ENCODE measurements at places on chromosomes 5 and 9.

DNA sequence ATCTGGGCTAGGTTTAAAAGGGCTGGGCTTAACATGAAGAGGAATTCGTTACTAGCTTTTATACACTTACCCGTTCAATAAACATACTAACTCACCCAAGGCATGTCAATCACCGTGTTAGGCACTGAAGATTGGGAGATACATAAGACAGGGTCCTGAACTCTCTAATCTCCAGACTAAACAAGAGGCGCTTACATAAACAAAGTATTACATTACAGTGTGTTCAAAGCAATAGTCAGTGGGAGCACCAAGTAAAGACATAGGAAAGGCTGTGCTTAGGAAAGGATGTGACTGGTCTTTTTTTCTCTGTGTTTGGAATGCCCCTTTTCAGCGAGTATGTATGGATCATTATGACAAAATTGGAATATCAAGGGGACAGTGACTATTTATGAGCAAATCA is 203.6 kb upstream of the ADRA1B start:
- no peak for DNase-seq

DNA sequence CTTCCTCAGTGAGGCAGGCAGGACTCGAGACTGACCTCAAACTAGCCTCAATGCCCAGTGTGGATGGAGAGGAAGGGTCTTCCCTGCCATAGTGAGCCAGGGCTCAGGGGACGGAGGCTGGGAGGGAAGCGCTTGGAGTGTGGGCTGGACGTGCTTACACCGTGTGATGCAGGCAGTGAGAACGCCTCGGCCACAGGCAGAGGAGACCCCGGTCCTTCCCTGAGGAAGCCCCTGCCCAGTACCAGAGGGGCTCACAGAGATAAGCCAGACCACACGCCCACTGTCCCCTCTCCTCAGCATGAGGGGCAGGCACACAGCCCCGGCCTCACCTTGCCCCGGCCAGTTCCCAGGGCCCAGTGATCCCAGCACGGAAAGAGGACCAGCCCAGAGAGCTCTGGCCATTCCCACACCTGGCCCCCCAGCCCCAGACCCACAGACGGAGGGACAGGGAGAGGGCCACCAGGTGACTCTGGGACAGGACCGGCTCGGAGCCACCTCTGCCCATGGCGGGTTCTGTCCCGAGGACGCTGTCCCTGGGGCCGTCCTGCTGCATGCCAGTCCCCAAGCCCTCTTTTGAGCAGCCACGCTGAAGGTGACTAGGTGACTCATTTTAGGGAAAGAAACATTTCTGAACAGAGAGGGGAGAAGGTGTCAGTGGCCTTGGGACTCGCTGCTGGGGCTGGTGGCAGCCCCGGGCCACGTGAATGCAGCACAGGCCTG is 6.0 kb upstream of the NSMF start:
- DNase-seq = no peak

DNA sequence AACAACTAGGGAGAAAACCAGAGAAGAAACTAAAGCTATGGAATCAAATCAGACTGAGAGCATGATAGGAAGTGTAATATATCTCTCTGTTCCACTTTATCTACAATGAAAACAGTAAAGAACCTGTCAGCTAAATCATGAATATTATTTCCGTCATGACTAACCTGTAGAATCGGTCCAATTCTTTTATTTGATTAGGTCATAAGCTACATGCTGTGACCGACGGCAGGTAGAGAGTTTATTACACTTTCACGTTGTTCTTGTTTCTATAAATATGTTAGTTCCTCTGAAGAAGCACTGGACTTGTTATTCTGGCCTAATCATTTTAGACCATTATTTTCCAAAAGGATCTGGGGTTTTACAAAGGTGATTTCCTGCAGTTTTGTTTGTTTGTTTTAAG is 91.1 kb downstream of the DMRTA1 start:
- no peak for DNase-seq

DNA sequence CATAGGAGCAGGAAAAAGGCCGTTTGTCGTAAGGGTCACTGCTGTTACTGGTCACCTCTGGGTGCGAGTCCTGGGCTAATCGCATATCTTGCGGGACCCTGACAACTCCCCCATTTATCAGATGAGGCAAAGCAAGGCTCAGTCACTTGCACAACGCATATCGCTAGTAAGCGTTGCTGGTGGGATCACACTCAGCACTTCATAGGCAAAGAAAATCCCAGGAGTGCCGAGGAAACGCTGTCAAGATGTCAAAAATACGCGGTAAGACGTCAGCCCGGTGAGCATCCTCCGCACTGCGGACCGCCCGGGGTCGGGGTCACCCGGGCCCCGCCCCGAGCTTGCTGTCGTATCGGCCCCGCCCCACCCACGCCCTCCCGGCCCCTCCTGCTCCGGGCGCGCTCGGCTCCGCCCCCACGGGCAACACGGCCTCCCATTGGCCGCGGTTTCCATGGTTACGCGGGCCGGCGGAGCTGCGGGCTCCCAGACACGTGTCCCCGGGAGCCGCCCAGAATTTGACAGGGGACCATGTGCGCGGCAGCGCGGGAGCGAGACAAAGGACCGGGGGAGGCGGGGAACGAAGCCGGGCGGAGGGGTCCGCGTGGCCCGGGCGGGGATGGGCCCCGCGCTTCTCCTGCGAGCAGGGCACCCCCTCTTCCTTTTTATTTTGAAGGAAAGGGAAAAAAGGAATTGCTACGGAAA is 80.2 kb upstream of the IER5L start:
- no peak for DNase-seq

GRCh38 chr5:119382169-119382568 is 26.4 kb downstream of the TNFAIP8 start:
- DNase-seq = no peak

GRCh38 chr5:1413211-1413610 is 32.0 kb downstream of the SLC6A3 start:
- no peak for DNase-seq

DNA sequence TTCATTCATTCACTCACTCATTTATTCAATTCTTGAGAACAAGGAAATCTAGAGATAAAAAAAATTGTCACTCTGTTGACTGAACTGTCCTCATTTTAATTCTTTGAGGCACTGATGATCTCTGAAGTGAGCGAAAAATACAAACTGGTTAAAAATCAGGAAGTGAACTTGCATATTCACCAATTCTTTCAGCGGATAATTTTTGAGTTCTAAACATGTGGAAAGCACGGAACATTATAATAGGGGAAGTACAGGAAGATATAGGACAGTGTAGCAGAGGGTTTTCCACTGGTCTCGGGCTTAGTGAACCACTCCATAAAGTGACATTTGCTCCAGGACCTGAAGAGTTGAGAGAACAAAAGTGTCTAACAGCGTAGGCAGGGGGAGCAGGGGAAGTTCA is 169.5 kb downstream of the TLR4 start:
- no peak for DNase-seq

- no peak for DNase-seq
Observed at GRCh38 chr5:138468966-138469539, 3.8 kb downstream of the EGR1 start.

DNA sequence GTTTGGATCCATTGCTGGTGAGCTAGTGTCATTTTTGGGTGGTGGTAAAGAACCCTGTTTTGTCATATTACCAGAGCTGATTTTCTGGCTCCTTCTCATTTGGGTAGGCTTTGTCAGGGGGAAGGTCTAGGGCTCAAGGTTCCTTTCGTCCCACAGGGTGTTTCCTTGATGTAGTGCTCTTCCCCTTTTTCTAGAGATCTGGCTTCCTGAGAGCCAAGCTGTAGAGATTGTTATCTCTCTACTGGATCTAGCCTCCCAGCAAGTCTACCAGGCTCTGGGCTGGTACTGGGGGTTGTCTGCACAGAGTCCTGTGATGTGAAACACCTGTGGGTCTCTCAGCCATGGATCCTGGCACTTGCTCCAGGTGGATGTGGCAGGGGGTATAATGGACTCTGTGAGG is 145.9 kb downstream of the HINT1 start:
- no peak for DNase-seq

- no peak for DNase-seq
Observed at GRCh38 chr5:509611-510185, 14.6 kb downstream of the SLC9A3 start.

DNA sequence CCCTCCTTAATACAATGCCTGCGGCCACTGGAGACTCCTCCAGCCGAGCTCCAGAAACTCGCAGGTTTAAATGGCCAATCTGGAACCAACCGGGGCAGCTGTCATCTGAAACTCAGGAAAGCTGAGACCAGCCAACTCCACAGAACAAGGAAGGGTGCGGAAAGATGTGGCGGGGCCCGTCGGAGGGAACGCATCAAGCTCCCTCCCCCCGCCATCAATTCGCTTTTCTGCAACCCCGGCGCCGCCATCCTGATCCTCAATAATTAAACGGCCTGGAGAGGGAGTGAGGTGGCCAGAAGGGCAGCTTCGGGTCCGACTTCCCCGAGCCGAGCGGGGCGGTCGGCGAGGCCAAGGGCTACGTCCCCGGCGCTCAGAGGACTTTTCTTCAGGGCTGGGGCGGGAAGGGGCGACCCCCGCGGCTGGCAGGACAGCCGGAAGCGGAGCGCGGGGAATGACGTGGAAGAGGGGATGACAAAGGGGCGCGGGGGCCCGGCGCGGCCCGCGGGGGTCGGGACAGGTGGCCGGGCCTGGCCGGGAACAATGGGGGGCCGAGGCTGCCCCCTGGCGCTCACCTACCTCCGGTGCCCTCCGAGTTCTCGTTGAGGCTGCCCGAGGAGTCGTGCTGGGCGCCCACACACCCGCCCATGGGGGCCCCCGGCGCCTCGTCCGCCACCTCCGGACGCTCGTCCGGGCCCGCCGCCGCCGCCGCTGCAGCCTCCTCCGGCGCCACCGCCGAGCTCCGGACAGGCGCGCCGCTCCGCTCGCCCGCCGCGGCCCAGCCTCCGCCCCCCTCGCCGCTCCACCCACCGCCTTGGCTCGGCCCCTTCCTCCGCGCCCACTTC is at the start of gene UBTD2:
Gene UBTD2, minus strand, starts transcription at position 745 of the 842 bp plus-strand sequence. Its CDS starts 99 bp downstream, at position 646.
- no peak for DNase-seq

DNA sequence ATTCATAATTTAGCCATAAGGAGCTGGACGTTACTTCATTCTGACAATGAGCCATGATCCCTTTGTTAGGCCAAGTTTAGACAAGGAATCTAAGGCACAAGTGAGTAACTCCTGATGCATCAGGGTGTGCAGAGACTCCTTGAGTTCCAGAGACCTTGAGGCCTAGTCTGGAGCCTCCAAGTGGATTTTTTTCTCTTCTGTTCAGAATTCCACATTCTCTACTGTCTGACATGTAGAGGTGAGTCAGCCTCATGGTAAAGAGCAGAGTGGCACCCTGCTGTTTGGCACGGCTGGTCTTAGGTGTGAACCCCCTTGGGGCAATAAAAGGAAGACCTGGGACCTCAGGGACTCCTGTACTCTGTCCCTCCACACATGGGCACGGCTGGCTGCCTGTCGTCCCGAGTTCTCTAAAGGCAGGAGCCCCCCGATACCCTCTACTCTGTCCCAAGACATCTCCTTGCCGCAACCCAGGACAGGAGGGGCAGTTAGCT is 22.0 kb upstream of the TGFBI start:
- peak; percentile 60 for DNase-seq

GRCh38 chr5:32551194-32551593 is 34.2 kb upstream of the SUB1 start:
- DNase-seq = no peak

- no peak for DNase-seq
Observed at GRCh38 chr5:15620501-15620900, 120.5 kb downstream of the FBXL7 start.

- no peak for DNase-seq
Observed at GRCh38 chr5:117792476-117792875, 1195.9 kb downstream of the DTWD2 start.

- DNase-seq = peak; percentile 1
Observed at GRCh38 chr9:4935001-4935672, 49.9 kb upstream of the JAK2 start.

DNA sequence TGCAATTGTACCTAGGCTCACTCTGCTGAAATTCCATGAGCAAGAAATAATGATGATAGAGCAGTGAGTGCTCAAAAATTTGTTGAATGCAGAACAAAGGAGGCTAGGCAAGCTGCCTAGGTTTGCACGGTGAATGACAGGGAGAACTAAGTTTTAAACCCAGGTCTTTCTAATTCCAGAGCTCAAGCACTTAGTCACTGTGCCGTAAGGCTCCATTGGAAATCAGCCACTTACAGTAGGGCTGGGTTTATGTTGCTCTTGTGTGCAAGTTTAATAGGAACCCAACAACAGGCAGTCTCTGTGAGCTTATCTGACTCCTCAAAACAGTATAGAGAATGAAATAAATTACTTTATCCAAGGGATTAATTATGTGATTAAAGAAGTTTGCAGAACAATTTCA is 147.0 kb downstream of the CSNK1G3 start:
- no peak for DNase-seq

- no peak for DNase-seq
Observed at GRCh38 chr5:135393229-135393628, 5.8 kb downstream of the MACROH2A1 start.

GRCh38 chr5:72351376-72351775 is 31.2 kb downstream of the PTCD2 start:
- no peak for DNase-seq

GRCh38 chr9:116471944-116472506 is 215.1 kb upstream of the TRIM32 start:
- DNase-seq = no peak

- DNase-seq = no peak
Observed at GRCh38 chr9:83508067-83508466, 30.1 kb downstream of the FRMD3 start.

DNA sequence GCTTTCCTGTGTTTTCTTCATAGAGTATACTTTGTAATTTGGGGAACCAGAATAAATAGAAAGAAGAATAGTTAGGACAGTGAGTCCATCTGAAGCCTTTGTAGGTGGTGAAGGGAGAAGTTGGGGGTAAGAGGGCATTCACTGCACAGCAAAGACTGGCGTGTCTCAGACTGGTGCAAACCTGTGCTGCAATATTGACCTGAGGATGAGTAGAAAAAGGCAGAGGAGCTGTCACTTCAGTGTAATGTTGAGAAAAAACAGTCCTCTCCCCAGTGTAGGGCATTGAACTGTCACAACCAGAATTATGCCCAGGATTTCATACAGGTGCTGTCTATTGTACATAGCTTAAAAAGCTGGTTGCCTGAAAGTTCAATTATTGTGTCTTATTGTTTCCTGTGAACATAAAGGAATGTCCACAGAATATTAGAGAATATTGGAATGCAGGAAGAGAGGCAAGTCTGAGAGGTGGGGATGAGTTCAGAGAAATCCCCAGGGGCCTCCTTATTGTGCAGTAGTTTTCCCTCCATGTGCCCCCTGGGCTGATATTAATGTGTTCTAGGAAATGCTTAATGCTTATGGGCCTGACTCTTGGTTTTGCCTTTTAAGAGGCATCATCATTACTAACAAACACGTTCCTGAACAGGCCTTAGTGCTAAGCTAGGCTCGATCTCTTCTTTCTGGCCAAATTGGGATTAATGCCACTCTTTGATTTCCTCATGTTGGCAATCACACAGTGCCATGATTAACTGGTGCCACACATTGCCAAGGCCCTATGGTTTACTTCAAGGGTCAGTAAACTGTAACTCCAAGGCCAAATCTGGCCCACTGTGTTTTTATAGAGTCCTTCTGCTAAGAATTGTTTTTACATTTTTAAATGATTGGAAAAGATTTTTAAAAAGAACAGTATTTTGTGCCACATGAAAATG is 34.0 kb downstream of the DAPK1 start:
- no peak for DNase-seq
